ENCODE measurements at places on chromosomes 2 and 18.

DNA sequence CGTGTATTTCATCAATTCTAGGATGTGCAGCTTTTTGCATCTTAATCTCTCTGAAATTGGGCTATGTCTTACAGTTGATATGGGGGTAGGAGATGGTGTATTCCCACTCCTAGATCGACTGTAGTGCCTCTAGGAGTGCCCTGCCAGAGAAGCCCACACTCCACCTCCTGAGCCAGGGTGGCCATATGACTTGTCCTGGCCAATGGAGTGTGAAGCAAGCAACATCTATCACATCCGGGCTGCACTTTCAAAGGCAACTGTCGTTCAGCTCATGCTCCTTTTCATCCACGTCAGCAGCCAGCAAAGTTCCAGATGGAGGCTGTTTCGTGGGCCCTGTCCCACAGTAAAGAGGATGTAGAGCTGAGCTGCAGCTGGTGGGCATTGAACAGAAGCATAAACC, 149.4 kb upstream of the SLC1A4 start:
- DNase-seq = no peak

DNA sequence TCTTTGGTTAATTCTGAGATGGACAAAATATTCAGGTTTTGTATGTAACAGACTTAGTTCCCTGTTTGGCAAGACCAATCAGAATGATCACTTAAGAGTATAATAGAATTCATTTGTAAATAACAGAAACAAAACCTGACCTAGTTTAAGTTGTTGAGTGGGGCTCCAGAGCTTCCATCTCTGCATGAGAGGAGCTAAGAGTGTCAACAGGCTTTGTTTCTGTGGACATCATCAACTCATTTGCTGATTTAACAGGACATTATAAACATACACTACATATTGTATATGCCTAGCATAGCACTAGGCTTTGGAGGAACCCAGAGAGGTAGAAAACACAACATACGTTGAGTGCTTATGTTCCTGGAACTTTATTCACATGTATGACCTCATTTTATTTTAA, 75.3 kb upstream of the TRIB2 start:
- DNase-seq = no peak

DNA sequence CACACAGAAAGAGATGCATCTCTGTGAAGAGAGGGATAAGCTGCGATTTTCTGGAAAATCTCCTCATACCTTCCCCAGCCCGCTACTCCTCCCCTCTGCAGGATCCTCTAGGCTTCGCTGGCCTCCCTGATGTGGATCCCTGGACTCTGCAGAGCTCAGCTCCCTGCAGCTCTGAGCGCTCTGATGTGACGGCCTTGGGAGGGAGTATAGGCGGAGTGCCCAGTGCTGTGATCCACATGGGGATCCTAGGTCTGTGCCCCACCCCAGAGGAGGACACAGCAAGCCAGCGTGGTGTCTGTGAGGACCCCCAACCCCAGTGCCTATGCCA, 111.0 kb downstream of the GYPC start:
- no peak for DNase-seq

GRCh38 chr2:241762933-241763369, 13.7 kb upstream of the GAL3ST2 start:
- DNase-seq = no peak

DNA sequence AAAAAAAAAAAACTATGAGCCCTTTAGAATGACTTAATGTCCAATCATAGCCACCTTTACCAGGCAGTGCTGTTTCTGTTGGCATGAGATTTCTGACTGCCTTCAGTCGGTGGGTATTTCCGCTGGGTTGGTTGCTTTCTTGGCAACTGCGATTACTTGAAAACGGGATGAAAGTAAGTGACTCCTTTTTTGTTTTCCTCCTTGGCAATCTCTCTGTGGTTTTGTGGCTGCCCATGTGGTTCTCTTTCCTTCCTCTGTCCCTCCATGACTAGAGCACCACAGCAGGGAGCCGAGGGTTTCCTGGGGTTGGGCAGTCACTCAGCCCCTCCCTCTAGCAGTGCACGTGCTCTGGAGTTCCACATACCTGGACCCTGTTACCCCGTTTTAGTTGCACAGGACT, 112.1 kb downstream of the KLHL29 start:
- peak; percentile 12 for DNase-seq

DNA sequence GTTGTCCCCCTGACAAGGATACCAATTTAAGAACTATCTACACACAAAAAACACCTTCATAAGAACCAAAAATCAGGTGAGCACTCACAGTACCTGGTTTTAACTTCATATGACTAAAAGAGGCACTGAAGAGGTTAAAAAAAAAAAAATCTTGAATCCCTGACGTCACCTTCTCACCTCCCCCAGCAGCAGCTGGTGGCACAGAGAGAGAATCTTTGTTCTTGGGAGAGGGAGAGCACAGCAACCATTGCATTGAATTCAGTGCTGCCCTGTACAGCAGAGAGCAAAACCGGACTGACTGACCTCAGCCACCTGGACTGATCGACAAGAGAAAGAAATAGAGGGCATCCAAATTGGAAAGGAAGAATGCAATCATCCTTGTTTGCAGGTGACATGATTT, 566.0 kb downstream of the TMX3 start:
- no peak for DNase-seq

DNA sequence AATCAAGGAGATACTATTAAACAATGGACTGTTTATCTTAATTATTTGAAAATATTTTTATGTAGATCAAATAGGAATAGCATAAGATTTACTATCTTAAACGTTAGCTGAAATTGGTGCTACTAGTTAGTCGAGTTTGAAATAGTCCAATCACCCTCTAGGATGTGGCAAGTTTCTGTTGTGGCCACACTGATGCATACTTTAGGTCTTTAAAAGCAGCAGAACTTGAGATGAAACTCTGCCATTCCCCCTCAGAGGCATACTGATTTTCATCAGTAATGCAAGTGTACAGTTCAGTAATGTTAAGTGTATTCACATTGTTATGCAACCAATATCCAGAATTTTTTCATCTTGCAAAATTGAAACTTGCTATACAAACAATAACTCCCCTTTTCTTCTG, 151.8 kb downstream of the SLC4A10 start:
- DNase-seq = no peak

DNA sequence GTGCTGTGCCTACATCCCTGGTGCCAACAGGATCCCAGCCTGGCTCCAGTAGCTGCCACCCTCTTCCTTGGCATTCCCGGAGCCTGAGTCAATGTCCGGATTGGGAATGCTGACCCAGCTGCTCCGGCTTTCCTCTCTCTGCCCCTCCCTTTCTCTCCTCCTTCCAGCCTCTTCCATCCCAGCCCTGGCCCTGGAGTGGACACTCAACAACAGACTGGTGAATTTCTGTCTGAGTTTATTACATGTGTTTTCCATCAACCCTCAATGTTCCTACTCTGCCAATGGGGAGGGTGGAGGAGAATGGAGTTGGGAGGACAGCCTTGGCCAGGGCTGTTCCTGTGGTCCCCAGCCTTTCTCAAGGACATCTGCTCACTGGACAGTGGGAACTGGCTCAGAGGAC, 917 bp upstream of the PRKAG3 start:
- no peak for DNase-seq

GRCh38 chr18:42274488-42275137, 319.6 kb downstream of the PIK3C3 start:
- no peak for DNase-seq

DNA sequence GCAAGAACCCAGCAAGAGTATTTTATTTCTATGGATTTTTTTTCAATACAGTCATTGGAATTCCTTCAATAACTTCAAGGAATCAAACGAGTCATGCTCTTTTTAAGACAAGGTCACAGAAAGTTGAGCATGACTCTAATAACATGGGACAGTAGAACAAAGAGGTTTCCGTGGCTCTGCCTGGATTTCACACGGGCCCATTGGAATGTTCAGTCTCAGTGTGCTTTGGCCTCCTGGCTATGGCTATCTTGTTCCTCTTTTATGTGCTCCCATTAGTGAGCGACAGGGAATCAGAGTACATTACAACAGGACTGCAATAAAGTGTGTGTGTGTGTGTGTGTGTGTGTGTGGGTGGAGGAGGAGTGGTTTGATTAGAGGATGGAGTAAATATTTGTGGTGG, 312.4 kb downstream of the DCC start:
- DNase-seq = no peak

GRCh38 chr18:36376361-36376760, 78.8 kb downstream of the FHOD3 start:
- DNase-seq = no peak

- no peak for DNase-seq
Observed at GRCh38 chr2:188845692-188846091, 128.5 kb upstream of the COL3A1 start.

- DNase-seq = no peak
Observed at GRCh38 chr2:163734401-163734800, 1.4 kb downstream of the FIGN start.

- DNase-seq = peak; percentile 38
Observed at GRCh38 chr2:179932786-179933185, 71.4 kb upstream of the ZNF385B start.

DNA sequence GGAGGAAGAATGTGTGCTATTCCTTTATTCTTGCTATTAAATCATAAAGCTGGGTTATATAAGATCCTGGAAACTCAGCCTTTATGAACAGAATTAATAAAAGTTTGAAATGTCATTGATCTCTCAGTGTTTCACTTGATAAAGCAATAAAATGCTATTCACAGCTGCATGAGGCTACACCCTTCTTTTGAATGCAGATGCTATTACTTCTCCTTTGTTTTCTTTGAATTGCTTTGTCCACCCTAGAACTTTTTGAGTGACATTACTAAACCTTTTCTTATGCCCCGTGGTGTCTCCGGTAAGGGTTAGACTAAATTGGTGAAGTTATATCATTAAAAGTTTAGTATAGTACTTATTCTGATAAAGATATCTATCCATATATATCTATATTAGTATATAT, 18.9 kb downstream of the SERPINB5 start:
- no peak for DNase-seq

- DNase-seq = no peak
Observed at GRCh38 chr18:62037012-62037742, 144.4 kb upstream of the RNF152 start.

DNA sequence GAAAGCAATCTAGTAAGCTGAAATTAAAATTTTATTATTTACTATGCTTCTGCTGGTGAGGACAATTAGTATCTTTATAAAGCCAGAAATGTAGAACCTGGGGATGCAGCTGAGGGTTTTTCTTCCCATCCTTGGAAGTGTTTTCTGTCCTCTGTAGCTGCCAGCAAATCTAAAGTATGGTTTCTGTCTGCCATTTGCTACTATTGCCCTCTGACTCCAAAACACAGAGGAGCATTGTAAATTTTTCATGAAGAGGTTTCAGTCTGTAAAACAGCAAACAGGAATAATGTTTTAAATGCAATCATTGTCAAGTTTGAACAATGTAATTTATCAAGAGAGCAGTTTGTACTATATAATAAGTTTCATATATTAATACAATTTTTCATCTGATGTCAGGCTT, 258.8 kb downstream of the ZNF407 start:
- no peak for DNase-seq

DNA sequence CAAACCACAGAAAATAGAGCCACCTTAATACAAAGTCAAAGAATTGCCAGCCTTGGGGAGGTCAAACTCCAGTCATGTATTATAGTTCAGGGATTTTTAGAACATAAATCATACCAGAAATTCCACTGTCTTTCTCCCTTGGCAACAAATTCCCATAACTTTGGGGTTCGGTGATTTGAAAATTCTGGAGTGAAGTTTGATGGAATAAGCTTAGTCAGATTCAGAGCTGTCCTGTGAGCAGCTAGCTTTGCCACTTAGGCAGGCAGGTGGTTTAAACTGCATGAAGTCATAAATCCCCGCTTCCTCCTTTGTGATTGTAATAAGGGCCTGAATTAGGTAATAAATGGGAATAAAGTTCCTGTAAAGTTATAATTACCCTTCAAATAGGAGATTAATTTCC, 457.0 kb upstream of the HNMT start:
- no peak for DNase-seq

- no peak for DNase-seq
Observed at GRCh38 chr18:3716116-3716660, 266.2 kb downstream of the TGIF1 start.

DNA sequence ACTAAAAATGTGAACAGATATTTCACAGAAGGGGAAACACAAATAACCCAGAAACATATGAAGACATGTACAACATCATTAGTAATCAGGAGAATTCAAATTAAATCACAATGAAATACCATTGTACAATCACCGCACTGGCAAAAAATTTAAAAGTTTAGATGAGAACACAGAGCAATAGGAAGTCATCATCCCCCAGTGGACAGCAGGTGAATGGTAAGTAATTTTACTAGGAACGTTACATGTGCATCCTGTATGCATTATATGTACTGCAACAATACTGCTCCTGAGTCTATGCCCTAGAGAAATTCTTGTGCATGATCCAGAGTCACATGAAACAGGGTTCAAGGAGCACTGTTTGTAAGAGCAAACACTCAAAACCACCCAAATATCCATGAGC, 713.8 kb downstream of the NRXN1 start:
- no peak for DNase-seq

DNA sequence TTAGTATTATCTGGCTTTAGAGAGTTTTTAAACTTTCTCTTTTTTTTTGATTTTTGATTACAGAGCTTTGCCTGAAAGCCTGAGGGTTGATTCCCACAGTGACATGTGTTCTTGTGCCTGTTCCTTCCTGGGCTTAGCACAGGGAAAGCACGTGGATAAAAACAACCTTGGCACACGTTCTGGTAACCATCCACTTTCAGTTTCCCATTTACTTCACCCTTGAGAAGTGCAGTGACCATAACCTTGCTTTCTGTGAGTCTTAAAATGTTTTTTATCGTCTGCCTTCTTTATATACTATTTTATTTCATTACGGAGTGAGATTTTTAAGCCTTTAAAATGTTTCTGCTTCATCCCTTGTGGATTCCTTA, 11.5 kb downstream of the CD226 start:
- DNase-seq = no peak

- no peak for DNase-seq
Observed at GRCh38 chr18:13716916-13717315, 9.4 kb downstream of the FAM210A start.

DNA sequence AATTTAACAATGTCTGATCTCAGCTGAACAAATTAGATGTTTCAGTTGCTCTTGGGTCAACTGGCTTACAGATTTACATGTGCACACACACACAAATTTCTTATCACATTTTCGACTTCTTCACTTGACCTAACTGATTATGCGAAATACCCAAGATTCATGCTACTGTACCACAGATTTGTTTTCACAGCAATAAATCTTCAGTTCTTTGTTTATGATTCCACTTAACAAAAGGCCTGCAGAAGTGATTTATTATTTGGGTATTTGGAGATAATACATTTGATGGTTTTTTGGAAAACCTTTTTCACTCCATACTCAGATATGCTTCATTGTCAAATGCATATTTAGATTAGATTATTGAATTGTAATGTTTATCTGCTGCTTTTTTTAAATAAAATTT, 129.0 kb downstream of the GALNT1 start:
- no peak for DNase-seq

GRCh38 chr18:45137087-45137419, 456.4 kb downstream of the SETBP1 start:
- DNase-seq = no peak

- peak; percentile 34 for DNase-seq
Observed at GRCh38 chr2:26562811-26563645, 78.1 kb downstream of the CIB4 start.

- peak; percentile 46 for DNase-seq
Observed at GRCh38 chr18:33577685-33578517, at the start of gene ASXL3. ASXL3 (plus strand) TSS chr18:33578219; CDS start chr18:33578632, 413 bp downstream.

- no peak for DNase-seq
Observed at GRCh38 chr2:1754046-1754445, 9.7 kb upstream of the PXDN start.

Measured in pancreas (tissue), 10 donors.